ENCODE measurements at places on chromosomes 7 and 10. TPM values are rescaled to one million over a fixed set of nuclear protein-coding genes. Genes with fewer than 3 reads are reported as not detected.

- no peak for DNase-seq
These were observed 488.3 kb upstream of the ADARB2 start for GRCh38 chr10:2225609-2226008.

GRCh38 chr10:19904202-19904661 is 88.0 kb downstream of the PLXDC2 start:
- no peak for DNase-seq

- DNase-seq = no peak
These were observed 118.2 kb downstream of the VIPR2 start for GRCh38 chr7:159026271-159027055.

DNA sequence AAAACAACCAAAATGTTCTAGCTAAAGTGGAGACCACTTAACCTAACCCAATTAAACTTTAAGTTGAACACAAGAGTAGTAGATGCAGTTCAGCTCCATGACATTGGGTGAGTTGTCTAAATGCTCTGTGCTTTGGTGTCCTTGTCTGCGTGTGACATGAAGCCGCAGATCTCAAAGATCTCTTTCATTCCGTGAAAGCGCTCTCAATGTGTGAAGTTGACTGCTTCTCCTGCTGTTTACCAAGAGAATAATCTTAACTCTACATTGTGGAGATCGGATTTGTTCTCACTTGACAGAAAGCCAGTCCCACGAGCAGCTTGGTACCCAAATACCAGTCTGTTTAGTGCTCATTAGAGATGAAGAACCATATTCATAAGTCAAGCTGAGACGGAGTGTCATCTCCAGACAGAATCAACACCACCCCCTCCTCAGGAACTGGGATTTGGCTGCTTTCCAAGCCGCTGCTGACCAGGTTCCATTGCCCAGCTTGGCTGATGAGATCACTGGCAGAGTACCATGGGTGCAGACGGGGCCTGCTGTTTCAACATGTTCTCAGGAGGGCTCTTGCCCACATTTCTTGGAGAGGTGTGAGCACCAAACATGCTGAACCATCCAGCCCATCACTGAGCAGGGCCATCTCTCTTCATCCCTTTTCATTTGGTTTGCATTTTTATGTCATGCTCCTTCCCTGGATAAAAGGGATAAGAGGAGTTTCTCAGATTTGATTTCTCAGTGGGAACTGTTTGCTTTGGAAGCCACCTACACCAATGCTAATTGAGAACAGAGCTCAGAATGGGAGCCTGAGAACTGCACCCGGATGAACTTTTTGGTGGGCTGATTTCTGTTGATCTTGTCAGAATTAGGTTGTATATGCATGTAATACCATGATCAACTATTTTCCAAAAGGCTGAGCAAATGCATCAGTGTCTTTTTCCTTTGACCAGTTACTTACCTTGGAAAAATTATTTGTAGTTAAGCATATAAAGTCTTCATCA is 95.8 kb upstream of the AGBL3 start:
- peak; percentile 60 for DNase-seq

DNA sequence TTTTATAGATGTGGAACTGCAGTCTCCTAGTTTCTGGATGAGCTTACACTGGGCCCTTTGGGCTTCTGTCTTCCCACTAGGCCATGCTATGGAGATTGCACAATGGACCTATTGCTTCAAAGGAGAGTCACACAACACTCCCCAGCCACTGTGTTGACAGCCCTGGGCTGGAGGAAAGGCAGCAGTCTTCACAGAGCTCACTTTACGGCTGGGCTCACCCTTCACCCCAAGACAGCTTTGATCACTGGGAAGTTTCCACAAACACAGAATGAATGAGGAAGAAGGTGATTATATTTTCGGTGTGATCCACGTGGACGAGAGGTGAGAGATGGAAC is 92.7 kb upstream of the GDF10 start:
- no peak for DNase-seq

DNA sequence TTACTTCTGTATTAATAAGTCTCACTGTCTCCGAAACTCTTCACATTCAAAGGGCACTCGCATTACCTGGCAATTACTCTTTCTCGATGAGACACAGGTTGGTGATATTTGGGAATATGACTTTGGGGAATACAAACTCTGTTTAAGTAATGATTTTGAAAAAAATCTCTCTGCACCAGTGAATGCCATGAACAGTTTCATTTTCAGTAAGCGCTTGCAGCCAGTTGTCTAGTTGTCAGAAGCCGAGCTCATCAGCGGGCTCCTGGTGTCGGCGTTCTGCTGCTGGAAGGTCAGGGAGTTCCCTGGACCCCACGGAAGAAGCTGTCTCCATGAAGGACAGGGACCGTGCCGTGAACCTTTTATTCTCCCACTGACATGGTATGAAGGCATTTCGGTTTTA is 57.7 kb downstream of the PTPRE start:
- DNase-seq = peak; percentile 64

DNA sequence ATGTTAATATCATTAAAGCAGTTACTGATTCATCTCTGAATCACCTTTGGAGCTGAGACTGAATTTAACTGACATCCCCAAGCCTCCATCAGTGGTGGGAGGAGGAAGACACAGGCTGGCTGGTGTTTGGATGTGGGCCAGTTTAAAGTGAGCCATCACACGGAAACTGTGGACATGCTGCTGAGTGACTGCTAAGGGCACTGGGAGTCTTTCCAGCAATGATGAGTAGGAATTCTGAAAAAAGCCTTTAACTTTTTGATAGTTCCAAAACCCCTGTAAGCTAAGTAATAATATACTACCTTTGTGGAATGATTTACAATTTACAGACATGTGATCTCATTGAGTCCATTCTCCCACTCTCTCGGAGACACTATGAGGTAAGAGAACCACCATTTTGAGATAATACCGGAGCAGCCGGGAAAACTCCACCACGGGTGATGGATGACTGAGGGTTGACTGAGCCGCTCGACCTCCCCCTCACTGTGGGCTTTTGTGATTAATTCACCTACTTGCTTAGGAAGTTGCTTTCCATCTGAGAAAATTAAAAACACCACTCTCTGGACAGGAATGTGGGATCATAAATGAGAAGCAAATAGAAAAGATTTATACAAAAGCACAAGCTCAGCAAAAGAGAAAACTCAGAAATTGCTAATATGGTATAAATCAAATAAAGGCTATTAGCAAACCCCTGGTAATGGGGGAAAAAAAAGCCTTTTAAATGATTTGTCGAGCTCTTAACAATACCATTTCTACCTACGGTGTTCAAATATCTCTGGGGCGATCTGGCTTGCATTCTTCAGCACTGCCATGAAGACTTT is 194.8 kb downstream of the FANK1 start:
- DNase-seq = no peak

DNA sequence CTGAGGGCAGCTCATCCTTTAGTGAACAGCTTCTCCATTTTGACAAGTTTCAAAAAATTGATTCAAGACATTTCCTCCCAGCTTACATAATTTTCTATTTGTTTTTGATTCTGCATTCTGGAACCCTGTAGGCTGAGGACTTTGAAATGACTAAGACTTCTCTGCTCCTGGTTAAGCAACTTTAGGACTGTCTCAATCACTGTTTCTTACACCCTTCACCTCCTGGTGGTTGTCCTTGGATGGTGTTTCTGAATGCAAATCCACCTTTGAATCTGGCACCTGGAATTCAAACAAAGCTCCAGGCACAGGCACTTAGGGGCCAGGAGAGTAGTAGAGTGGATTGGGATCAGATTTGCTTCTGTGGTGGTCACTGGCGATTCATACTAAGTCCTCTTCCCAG is 595.5 kb downstream of the LRMDA start:
- DNase-seq = no peak

The IL2RA gene
- polyA plus RNA-seq = 1.3 TPM
